ENCODE measurements at places on chromosomes 1 and 21. TPM values are rescaled to one million over a fixed set of nuclear protein-coding genes. Genes with fewer than 3 reads are reported as not detected.
A peak's percentile ranks its signal among the peaks of the same experiment; 100 is the strongest.

DNA sequence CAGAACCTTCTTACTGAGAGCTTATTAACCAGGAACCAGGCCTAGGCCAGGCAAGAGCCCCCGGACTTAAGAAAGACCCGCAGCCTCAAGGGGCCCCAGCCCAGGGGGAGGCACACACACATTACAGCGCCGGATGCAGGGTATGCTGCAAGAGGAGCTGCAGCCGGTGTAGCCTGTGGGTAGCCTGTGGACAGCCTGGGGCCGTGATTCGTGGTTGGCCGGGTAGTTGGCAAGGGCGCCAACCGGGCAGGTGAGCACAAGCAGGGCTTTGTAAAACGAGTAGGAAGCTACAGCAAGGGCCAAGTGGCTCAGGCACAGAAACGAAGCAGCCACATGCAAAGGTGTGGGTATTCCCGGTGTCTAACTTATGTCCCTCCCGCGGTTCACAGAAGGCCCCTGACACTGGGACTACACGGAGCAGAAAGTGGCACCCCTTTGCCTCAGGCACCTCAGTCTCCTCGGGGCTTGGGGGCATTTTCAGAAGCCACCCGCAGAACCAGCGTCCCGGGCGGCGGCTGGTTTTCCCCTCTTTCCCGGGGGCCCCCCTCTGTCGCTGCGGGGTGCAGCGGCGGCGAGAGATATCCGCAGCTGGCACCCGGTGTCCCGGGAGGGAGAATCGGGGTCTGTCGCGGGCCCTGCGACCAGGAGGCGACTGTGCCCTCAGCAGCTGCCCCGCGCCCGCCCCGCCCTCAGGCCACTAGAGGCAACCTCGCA, 40.8 kb downstream of the KIAA1614 start:
- no peak for DNase-seq

- no peak for DNase-seq
Measured at GRCh38 chr1:61110554-61110953, 28.2 kb downstream of the NFIA start.

DNA sequence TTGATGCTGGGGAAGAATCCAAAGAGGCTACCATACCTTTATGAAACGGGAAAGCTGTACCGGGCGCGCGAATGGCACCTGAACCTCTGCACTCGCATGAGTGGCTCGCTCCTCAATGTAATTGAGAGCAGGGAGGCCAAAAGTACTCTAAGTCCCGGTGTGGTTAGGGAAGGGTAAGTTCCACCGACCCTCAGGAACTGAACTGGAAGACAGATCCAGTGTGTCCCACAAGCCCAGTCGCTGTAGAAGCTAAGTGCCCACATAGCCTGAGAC, 1.0 kb downstream of the GATAD2B start:
- DNase-seq = no peak

GRCh38 chr1:11707621-11708276, 16.2 kb downstream of the DRAXIN start:
- no peak for DNase-seq

DNA sequence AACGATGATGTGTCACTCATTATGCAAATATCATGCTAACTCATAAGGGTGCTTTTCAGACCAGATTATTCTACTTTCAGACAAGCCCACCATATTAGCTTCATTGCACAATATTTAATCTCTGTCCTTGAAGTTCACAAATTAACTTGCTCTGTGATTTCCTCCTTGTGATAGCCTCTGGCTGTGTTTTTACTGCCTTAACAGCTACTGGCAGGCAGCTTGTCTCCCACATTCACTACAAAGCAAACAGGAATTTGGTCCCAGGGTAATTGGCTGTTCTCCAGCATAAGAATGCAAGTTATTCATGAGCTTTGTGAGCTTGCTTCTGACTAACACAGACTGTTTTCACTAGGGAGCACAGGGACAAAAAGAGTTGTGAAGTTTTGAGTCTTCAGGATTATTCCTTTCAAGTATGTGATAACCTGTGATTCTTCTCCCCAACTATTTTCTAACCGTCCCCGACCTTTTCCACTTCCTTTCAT, 87.9 kb upstream of the HMCN1 start:
- peak; percentile 65 for DNase-seq

GRCh38 chr1:231702804-231703203, 76.2 kb downstream of the DISC1 start:
- no peak for DNase-seq

GRCh38 chr21:35217504-35218060, 168.5 kb upstream of the RUNX1 start:
- DNase-seq = peak; percentile 91

DNA sequence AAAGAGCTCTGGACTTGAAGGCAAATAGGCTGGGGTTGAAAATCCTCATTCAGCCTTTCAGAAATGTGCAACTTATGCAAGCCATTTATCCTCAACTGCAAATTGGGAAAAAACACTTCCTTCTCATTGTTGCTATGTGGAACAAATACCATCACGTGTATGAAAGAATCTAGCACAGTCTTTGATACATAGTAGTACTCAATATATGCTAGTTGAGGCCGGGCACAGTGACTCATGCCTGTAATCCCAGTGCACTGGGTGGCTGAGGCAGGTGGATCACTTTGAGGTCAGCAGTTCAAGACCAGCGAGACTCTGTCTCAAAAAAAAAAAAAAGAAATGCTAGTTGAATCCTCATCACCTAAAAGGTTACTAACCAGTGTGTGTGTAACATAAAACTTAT, 8.2 kb downstream of the PI4KB start:
- DNase-seq = no peak

Gene ATP1A4
- 3.2 TPM for polyA plus RNA-seq

DNA sequence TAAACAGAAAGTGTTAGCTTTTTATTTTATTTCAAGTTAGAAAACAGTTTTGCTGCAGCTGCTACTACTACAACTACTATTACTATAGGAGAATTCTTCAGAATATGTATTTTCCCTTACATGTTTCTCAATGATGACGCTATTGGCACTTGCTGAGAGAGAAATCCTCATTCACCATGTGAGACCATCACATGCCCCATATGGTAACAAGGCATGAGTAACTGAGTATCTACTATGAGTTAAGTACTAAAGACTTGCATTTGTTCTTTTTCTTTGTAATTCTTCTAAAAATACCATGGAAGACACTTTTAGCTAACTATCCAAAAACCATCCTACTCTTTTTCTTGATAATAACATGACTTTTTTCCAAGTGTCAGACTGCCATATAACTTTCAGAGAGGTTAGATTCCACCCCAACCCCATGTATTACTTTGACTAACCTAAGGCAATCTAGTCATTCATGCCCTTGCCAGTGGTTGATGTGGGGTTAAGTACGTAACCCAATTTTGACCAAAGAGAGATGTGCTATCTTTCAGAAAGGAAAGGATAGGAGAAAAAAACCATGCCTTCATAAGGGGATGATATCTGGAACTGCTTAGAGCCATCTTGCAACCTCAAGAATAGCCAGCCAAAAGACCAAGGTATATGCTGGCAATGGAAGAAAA, 42.9 kb downstream of the COP1 start:
- no peak for DNase-seq

GRCh38 chr1:9280015-9280860, 12.5 kb upstream of the SPSB1 start:
- peak; percentile 88 for DNase-seq

Gene FOXE3
- polyA plus RNA-seq = not detected

GRCh38 chr1:8879922-8880676, 1.6 kb upstream of the ENO1 start:
- peak; percentile 61 for DNase-seq

GRCh38 chr1:227225715-227226346, 92.5 kb downstream of the CDC42BPA start:
- no peak for DNase-seq

DNA sequence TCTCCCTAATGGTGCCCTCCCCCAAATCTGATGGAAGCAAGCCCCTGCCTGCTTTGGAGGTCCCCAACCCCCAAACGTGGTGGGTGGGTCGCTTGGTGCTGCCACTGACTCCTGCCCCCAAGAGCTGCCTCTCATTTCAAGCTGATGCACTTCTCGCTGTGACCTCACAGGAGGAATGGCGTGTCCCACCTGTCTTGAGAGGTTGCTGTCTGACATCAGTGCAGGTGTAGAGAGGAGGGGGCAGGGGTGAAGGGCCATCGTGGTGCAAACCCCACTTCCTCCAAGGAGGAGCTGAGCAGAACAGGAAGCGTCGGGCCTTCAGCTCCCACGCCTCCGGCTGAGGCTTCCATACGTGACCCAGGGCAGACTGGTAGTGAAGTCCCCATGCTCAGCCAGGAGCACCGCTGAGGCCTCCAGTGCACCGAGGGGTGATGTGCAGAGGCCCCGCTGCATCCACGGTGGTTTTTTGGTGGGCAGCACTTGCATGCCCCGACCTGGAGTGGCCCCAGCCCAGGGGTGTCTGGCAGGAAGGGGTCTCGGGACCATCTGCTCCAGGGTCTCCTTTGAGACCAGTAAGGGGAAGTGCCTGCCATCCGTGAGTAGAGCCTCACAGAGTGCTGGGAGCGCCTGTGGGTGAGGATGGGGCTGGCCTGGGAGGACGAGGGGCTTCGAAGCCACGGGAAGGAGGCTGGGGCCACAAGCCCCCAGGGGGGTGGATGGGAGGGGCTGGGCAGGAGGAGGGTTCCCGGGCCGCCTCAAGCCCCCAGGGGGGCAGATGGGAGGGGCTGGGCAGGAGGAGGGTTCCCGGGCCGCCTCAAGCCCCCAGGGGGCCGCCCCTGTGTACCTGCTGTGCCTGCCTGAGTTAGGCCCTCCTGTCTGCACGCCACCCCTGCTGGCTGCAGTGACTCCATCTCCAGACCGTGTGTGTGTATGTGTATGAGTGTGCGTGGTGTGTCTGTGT, 39.8 kb downstream of the WDR4 start:
- DNase-seq = no peak

Gene ILDR2
- 1.4 TPM for polyA plus RNA-seq

DNA sequence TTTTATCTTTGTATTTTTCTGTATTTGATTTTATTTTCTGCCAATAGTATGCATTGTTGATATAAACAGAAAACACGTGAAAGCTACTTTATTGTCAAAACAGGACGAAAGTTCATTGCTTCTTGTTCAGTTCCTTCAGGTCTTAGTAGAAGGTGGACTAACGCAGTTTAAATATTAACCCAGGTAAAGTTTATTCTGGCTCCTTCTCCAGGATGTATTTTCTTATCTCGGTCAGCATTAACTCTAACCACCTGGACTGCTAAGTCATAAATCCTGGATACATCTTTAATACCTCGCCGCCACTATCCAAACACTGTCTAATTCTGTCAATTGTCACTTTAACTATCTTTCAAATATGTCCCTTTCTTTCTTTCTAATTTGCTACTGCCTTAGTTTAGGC, 5.7 kb upstream of the SOAT1 start:
- DNase-seq = no peak

Gene FAM20B
- polyA plus RNA-seq = 35.4 TPM

DNA sequence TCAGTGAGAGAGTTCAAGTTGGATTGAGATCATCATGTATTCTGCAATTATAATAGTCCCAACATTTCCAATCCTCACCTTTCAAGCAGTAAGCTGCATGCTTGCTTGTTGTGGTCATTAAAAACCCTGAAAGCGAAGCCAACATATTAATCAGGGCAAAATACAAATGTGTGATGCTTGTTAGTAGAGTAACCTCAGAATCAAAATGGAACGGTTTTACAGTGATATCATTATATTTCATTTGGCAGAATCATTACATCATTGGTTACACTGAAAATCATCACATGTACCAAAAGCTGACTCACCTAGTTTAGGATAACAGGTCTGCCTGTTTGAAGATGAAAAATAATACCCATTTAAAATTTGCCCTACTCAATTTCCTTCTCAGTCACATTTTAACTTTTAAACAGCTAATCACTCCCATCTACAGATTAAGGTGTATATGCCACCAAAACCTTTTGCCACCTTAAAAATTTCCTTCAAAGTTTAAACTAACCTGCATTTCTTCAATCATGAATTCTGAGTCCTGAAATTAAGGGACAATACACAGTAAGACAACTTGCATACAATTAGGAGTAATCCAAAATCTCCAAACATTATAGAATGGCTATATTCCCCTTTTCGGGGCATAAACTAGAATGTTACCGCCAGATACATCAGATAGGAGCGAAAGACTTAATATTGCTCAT, 3.5 kb downstream of the GAS5 start:
- no peak for DNase-seq

DNA sequence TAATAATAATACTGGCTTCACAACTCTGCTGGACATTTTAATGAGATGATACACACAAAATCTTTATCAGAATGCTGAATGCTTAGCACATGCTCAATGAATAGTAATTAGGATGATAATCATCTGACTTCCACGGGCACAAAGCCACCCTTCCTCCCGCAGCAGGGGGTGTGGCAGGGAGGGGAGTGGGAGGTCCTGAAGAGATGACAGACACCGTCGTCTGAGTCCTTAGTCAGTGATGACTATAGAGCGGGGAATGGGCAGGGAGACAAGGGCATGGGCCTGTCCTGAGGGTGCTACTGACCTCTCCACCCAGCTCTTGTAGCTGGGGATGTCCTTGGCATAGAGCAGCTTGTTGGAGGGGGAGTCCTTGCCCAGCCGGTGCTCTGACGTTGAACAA, 117.6 kb upstream of the CD34 start:
- no peak for DNase-seq

DNA sequence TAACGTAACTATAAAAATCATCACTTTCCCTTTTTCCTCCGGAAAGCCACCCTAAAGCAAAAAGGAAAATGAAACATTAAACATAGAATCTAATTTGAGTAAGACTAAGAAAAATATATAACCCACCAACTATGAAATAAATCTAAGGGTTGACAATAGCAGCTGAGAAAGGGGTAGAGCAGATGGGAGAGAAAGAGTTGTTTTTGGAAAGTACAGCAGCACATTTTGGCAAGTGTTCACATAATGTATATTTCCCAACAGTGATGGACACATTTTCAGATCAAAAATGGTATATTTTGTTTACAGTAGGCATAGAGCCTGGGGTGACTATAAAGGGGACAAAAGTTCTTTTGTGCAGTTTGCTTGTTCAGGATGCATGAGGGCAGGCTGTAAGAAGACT, 1287.4 kb upstream of the B3GALT2 start:
- no peak for DNase-seq

DNA sequence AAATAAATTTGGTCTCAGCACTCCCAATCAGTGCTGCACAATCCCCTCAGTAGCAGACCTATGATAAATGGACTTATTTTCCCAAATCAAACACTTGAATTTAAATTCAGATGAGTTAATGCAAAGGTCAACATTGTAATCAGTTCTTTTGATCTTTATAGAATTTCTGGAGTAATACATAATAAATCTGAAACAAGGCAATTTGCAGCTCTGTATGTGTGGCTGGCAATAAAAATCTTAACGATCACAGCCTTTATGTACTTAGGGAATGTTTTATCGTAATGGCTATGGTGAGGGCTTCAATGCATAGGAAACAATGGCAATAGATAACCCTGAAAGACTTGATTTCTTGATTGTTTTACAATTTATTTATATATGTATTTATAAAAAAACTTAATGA, 91.4 kb downstream of the GPATCH2 start:
- no peak for DNase-seq

All from muscle of back (tissue), 13 donors.